ENCODE measurements at places on chromosomes 11 and 22.

DNA sequence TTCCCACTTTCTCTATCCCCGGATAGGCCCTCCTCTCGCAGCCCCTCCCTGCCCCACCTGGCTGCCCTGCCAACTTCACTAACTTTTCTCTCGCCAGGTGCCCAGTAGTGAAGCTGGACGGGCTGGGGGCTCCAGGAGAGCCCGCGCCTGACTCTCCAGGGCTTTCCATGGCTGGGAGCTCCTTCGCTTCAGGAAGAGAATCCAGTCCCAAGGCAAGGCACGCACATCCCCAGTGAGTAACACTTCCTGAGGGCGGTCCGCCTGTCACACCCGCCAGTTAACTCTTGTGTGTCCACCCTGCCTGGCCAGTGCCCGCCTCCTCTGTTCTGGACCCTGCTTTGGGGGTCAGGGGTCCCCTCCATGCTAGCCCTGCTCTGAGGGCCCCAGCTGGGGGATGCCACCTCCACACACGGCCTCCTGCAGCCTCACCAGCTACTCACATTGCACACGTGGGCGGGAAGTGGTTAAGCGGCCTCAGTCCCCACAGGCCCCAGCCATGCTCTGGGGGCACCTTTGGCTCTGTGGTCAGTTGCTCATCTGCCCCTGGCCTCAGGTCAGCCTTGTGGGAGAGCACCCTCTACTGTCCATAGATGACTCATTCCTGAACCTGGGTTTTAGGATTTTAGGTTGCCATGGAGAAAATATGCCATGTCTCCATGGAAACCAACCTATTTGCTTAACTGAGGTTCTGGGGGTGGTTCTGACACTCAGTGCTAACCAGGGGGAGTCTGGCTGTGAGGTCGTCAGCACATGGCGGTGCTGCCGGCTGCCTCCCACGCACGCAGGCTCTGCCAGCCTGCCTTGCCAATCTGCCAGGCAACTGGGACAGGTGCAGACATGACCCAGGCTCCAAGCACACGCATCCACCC, at the start of gene RIN1:
Gene RIN1, minus strand, starts transcription at position 201 of the 869 bp plus-strand sequence. Its CDS starts 32 bp downstream, at position 169.
- peak; percentile 70 for DNase-seq

GRCh38 chr11:132455044-132455443, 1077.3 kb downstream of the OPCML start:
- no peak for DNase-seq

- no peak for DNase-seq
These were observed 70.9 kb downstream of the SLC35F2 start for GRCh38 chr11:107787733-107788132.

DNA sequence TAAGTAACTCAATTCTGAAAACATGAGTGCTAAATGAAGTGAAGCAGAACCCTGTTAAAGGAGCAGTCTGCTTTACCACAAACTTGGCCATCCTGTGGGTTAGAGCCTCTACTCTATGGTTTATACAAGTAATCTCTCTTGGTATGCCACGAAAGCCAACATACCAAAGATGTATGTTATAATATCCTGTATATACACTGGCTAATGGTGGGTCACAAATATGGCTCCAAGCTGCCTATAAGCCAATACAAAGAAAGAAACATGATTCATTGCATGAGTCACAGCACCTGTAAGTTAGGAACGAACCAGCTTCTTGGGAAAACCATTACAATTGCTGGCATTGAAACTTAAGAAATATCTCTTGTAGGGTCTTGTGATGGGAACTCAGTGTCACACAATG, 16.1 kb downstream of the XRRA1 start:
- DNase-seq = no peak

GRCh38 chr11:47896199-47896598, 48.0 kb upstream of the NUP160 start:
- no peak for DNase-seq

DNA sequence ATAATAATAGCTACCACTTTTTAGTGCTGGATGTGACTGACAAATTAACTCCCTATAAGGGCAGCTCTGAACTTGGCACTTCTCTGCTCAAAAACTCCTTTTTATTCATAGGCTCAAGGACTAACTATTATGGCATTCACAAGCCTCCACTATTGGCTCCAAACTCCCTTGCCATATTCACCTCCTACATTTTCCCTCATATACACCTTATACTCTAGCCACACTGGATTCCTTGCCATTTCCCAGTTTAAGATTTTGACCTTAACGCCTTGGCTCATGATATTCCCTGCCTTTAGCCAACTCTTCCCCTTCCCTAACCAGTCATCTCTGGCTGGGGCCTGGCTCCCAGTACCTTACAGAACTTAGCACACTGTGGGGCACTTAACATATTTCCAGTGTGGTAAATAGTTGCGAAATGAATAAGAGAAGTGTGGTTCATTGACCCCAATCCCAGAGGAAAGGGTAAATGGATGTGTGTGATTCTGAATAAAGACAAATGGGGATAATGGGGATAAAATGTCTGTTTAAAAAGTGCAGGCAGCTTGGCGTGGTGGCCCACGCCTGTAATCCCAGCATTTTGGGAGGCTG, 40.0 kb upstream of the SORL1 start:
- no peak for DNase-seq

DNA sequence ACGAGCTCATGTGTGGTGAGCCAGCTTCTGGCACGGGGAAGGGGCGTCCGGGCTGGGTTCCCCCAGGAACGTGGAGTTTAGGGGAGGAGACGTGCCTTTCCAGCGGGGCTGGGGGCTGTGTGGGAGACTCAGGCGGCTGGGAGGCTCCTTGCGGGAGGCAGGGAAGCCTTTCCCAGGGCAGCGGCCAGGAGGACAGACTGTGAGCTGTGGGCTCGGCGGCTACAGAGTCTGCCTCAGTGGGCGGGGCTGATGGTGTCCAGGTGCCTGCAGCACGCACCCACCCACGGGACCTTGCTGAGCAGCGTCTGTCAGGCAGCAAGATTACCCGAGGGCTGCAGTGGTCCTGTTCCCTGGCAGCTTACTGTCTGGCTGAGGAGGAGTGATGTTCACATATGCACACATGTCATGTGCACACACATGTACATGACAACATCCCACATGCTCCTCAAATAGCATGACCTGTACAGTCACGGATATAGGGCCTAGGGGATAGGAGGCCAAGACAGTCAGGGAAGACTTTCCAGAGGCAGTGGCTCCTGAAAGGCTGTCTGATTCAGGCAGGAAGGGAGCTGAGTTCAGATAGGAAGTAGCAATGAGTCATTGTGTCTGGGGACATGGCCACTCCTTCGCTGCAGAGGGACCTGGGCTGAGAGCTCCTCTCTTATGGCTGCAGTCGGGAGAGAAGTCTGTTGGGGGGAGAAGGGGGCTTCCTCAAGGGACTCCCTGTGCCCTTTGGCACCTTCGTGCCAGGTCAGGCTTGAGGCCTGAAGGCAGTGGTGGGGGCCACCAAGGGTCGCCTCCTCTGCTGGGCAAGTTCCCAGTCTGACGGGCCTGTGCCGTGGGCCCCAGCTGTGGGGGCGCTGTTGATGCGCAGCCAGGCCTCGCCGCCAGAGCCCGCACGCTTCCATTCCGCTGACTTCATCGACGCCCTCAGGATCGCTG, 23.3 kb upstream of the PPP6R3 start:
- no peak for DNase-seq

GRCh38 chr11:77813256-77813655, 7.3 kb downstream of the RSF1 start:
- no peak for DNase-seq

Measured in stimulated activated CD4-positive, alpha-beta T cell treated with anti-CD3 and anti-CD28 coated beads, Interleukin-1b, Interleukin-23, amount 100 ng/mL, for 48 hours (primary cell).